Brain (organoid and tissue), 16 donors: ENCODE measurements at places on chromosomes 7 and 10.

- no peak for DNase-seq
These were observed 675.4 kb upstream of the AUTS2 start for GRCh38 chr7:68922850-68923249.

DNA sequence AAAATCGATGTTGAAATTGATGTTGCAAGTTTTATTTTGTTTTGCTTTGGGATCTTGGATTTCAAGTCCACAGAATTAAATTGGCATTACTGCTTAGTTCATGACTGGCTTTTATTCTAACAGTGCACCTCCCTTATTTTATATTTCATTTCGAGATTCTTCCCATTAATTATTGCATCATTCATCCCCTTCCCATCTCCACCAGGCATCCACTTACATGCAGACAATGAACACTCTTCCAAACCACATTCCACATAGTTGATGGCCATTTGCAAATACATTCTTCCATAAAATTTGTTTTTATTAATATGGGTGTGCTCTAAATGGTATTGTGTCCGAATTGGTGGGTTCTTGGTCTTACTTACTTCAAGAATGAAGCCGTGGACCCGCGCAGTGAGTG is 15.6 kb upstream of the SCIN start:
- DNase-seq = no peak

- peak; percentile 65 for DNase-seq
These were observed 51.3 kb upstream of the MAGI2 start for GRCh38 chr7:79504607-79505389.

DNA sequence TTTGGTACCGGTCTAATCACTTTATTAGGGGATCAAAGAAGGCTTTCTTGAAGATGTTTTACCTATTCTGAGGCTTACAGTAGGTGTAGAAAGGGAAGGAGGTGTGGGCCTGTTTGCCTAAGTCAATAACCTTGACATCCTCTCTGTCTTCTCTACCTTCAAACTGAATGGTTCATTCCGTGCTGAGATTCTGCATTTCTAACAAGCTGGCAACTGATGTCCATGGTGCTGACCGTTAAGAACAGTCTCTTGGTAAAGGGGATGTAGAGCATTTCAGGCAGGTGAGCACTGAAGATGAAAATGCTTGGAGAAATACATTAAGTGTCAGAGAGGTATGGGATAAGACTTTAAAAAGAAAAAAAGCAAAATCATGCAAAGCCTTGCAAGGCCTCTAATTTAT is 51.5 kb upstream of the DGKB start:
- no peak for DNase-seq

GRCh38 chr7:28572321-28573058 is 160.2 kb downstream of the CREB5 start:
- no peak for DNase-seq

DNA sequence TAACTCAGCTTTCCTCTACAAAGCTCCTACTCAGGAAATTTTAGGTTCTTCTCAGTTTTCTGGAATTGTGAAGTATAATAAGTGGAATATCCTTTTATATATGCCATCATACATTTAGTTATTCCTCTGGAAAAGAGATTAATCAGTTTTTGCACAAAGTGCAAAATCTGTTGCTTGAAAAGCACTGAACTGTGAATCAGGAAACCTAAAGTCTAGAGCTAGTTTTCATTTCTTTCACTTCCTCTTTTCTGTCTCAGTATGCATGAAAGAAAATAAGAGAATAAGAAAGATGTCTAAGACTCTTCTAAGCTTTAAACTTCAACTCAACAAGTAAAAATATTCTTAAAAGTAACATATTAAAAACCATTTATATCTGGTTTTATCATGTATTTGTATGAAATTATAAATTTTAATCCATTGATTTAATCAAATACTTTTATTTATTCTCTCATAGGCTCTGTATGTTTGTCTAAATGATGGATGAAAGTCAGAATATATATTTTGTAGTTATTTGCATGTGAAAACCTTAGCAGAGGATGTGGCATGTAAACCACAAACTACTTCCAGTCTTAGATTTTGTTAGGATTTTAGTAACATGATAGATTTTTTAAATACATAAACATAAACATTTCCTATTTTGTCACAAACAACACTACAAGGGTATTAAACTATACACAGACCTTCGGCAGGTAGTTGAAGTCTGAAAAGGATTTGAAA is 1073.0 kb downstream of the XPNPEP1 start:
- DNase-seq = no peak

GRCh38 chr7:29332875-29333855 is 138.6 kb downstream of the CHN2 start:
- peak; percentile 95 for DNase-seq

DNA sequence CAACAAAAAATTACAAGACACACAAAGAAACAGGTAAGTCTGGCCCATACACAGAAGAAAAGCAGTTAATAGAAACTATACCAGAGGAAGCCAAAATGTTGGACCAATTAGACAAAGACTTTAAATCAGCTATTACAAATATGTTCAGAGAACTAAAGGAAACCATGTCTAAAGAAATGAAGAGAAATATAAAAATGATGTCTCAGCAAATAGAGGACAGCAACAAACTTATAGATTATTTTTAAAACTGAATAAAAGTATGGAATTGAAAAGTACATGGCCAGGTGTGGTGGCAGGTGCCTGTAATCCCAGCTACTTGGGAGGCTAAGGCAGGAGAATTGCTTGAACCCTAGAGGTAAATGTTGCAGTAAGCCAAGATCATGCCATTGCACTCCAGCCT is 58.5 kb downstream of the LHFPL3 start:
- no peak for DNase-seq
